Mucosa of gallbladder (tissue), 1 donor: ENCODE measurements at places on chromosomes 6 and 20. TPM values are rescaled to one million over a fixed set of nuclear protein-coding genes. Genes with fewer than 3 reads are reported as not detected.

ARMC2 gene
- total RNA-seq: 5.8 TPM

RNF182 gene
- total RNA-seq: 0.14 TPM

FAM229B gene
- total RNA-seq: 25.0 TPM

HLA-DRB1 gene
- 174 TPM for total RNA-seq

GRCh38 chr6:121944354-121944753, 455.1 kb upstream of the HSF2 start:
- DNase-seq: no peak

DNA sequence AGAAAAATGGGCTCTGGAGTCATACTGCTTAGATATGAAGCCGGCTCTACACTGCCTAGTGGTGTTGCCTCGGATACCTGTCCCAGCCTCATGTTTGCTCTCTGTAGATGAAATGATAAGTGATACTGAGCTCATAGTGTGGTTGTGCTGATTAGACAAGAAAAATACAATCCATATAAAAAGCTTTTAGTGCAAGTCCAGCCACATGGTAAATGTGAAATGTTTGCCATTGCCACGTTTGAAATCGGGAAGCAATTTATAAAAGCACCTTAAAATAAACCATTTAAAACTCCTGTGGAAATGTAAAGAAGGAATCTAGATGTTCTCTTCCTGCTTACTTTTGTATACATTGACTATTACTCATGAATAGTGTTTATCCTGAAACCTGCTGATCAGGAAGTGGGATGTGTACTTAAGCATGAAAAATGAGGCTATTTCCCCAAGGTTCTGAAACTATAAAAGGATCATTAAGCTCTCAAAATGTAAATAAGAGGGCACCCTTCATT, 13.1 kb upstream of the PBOV1 start:
- no peak for DNase-seq

DNA sequence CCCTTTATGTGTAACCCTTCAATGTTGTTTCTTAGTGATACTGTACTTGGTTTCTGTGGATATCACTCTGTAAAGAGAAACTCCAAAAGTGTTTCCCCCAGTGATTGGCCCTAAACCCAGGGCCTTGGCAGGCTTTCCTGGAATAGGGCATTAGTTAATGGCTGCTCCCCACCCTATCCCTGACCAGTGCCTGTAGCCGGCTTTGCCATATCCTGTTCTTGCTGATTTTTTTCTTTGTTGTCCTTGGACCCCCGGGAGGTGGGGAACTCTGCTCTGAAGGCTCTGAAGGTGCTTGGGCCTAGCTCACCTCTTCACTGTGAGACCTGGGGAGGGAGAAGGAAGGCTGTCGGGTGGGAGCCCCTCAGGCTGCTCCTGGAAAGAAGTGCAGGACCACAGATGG, 120.1 kb downstream of the TCP11 start:
- no peak for DNase-seq

DNA sequence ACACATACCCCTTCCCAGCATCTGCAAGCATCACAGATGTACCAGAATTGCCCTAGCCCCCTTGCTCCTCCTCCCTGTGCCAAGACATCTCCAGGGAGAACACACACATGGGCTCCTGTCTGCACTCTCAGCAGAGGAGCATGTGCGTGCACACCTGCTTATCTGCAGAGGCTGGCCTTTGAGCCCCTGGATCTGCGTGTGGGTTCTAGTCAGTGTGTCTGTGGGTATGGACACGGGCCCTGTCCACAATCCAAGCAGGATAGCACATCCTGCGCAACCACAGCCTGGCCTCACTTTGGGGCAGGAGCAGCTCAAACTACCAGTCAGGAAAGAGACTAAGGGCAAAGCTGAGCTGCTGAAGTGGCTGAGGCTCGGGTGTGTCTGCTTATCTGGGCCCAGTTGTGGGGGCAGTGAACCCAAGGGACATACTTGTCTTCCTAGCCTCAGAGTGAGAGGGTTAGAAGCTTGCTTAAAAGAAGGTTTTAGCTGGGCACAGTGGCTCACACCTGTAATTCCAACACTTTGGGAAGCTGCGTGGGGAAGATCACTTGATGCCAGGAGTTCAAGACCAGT, 41.0 kb downstream of the HM13 start:
- no peak for DNase-seq

GRCh38 chr20:10412591-10413408, 21.2 kb downstream of the MKKS start:
- no peak for DNase-seq

DNA sequence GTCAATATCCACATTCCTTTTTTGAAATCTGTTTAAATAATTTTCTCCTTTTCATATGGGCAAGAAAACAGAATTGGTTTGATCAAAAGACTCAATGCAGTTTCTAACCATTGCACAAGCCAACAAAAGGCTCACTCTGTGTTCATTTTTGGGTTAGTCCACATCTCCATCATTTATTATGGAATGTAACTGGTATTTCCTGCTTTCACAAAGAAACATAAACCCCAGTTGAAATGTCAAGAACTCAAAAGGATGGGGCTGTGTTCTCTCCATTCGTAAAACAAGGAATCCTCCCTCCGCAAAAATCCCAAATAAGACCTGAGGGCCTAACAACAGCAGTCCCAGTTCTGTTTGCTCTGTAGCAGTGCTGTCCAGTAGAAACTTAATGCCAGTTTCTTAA, 420.9 kb downstream of the GJA1 start:
- DNase-seq: no peak

DNA sequence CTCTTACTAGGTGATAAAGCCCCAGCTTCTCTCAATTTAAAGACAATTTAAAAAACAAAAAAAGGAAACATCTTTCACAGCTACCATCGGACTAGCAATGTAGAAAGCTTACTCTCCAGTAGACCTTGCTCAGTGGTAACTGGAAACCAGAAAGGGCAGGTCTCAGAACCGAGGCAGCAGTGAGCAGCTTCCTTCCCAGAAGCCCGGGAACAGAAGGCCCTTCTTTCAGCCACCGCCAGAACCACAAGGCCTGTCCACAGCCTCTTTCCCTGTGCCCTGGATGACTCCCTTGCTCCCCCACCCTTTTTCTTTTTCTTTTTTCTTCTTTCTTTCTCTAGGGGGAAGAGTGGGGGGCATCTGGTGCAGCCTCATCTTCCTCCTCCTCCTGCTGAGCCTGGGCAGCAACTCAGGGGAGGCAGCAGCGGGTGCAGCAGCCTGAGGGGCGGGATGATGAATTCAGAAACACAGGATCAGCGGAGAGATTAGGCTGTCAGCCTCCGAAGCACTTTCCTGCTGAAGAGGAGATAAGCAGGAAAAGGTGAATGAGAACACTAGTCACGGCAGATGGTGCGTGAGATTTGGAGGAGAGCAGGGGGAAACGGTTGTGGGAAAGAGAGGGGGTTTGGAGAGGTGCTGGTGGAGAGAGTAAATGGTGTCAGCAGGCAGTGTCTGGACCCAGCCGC, 158.5 kb downstream of the ID4 start:
- no peak for DNase-seq

DNA sequence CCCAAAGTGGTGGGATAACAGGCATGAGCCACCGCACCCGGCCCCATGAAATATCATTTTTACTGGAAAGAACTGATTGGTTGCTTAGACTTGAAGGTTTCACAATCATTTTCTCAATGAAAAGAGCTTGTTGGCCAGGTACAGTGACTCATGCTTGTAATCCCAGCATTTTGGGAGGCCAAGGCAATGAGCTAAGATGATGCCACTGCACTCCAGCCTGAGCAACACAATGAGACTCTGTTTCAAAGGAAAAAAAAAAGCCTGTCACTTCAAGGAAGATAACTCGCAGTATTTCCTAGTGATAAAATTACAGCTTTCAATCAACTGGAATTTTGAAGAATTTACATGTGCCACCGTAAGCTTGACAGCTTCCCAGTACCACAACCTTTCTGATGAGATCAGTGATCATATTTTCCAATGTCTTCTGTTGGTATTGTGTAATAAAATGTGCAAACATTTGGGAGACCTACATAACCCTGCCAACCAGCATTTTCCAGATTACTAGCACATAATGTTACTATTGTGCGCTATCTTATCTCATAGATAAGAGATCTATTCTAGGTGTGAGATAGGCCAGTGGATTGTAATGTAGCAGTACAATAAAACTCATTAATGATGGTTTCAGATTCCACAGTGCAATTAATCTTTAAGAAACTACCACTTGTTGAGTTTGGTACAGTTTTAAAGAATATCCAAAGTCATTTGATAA, 7.2 kb downstream of the PNLDC1 start:
- DNase-seq: no peak

- DNase-seq: no peak
Measured at GRCh38 chr20:34773726-34774125, 51.7 kb downstream of the NCOA6 start.
